ENCODE measurements at places on chromosomes 1 and 21. TPM values are rescaled to one million over a fixed set of nuclear protein-coding genes. Genes with fewer than 3 reads are reported as not detected.

TDRKH gene
- total RNA-seq = 7.7 TPM

NUDC gene
- 53.5 TPM for total RNA-seq

CELA3A gene
- total RNA-seq = not detected

PRCC gene
- 34.0 TPM for total RNA-seq

CFHR1 gene
- not detected for total RNA-seq

- DNase-seq = no peak
Observed at GRCh38 chr1:203078478-203078877, 7.3 kb downstream of the MYOG start.

DNA sequence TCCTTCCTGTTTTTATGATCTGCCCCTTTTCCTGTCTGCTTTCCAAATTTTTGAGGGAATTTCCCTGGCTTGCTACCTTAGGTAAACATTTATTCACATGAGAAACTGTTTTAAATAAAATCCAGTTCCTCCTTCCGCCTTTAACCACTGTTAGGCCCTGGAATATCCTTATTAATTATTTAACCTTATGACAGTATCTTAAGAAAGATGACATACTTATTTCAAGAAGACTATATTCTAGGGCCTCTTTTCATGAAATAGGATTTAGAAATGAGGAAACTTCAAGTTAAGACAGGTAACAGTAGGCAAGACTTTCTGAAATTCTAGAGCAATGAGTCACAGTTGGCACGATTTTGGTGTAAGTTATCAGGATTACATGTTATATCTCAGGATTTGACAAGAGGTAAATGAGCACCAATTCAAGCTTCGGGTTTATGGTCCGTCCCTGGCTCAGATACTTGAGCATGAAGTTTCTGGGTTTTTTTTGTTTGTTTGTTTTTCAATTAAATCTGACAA is 2.0 kb upstream of the TNFSF18 start:
- no peak for DNase-seq

GRCh38 chr1:76891931-76892622 is 24.8 kb downstream of the ST6GALNAC5 start:
- DNase-seq = no peak

GRCh38 chr1:213669512-213669911 is 318.3 kb upstream of the PROX1 start:
- no peak for DNase-seq

DNA sequence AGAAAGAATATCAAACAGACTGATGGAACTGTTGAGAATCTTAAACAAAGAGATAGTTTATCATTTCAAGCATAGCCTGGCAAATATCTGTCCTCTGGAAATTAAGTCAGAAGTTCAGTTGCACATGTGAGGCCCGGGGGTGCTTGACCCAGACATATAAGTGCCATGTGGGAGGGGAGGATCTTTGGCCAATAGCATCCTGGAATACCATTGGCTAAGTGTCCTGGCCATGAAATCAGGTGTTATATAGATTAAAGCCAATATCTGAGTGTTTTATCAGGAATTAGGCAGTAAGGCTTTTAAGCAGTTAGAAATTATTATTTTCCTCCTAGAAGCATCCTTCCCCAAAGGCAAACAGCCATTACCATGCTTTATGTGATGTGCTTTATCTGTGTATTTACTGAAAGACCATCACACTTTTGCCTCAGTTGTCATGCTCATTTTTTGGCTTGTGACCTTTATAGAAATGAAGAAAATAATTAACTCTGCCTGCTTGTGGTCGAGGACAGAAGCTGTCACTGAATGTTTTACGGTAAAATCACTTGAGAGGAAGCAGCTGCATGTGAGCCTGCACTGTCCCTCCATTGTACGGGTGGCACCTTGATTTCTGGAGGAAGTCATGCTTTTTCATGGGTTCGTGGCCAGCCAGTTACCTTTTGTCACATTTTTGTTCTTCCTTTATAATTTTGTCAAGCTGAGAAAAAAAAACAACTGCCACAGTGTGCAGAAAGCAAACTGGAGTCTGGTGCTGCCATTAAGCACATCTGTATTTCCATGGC is 259.9 kb upstream of the FMN2 start:
- DNase-seq = no peak

- DNase-seq = peak; percentile 68
Observed at GRCh38 chr1:236137285-236137852, 5.0 kb upstream of the GPR137B start.

DNA sequence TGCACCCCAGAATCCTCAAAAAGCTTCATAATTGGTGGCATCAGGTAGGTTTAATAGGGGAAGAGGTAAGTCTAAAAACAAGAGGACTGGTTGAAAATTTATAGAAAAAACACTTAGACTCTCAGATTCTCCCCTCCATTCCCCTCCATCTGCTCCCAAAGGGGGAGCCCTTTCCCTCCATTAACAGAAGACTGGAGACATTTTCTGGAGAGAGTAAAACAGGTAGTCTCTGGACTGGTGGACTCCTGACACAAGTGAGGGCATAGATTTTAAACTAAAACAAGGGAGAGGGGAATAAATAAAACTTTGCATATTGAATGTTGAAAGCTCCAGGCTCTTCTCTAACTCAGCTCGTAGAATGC is 54.0 kb upstream of the IPO9 start:
- no peak for DNase-seq

GRCh38 chr1:44515416-44515815 is 110.4 kb downstream of the RNF220 start:
- no peak for DNase-seq

DNA sequence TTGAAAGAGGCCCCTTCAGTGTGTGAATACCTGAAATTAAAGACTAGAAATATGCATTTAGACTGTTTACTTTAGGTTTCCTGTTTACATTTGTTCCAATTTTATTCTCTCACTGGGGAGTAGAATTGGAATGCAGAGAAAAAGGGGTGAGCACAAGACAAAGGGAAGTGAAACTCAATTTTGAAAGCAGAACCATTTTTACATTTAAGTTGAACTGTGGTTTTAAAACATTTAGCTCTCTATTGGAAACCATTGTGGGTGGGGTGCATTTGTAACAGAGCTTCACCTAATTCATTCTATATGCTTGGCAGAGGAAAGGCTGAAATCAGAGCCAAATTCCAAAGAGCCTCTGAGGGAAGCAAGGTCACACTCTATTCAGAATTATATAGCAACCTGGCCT is 235.3 kb upstream of the C1orf105 start:
- no peak for DNase-seq

DNA sequence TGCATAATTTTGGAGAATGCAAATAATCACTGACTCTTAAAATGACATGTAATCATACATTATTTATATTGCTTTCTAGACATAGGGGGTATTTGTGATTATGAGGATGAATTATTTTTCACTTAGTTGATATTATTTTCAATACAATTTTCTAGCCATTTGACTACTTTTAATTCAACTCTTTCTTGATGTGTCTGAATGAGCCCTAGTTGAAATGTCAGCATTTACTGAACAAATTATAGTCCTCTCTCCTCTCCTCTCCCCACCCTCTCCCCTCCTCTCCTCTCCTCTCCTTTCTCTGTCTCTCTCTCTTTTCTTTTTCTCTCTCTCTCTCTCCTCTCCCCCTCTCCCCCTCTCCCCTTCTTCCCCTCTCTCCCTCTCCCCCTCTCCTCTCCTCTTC is 194.6 kb downstream of the GPR52 start:
- no peak for DNase-seq

All from SK-MEL-5 (cell line).